Heart right ventricle (tissue), 16 donors: ENCODE measurements at places on chromosomes 5 and 9. TPM values are rescaled to one million over a fixed set of nuclear protein-coding genes. Genes with fewer than 3 reads are reported as not detected.

DNA sequence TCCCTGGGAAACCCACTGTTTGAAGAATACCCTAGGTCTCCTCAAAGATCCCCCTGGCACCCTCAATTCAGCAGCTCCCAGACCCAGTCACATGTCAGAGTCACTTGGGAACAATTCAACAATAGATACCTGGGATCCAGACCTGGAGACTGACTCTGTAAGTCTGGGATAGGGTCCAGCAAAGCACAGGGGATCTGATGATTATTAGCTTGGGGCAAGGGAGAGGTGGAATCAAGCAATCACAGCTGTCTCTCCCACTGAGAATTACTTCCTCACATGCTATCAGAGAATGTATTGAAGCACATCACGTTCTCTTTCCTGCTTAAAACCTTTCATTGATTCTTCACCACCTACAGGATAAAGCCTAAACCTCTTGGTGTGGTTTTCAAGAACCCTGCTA, 5.9 kb downstream of the FAM193B start:
- DNase-seq = no peak

GRCh38 chr5:138979684-138980280, 104.6 kb upstream of the LRRTM2 start:
- DNase-seq = no peak

Gene CD72
- total RNA-seq = 0.53 TPM

Gene SLC6A19
- total RNA-seq = not detected
